ENCODE measurements at places on chromosomes 2 and 18. TPM values are rescaled to one million over a fixed set of nuclear protein-coding genes. Genes with fewer than 3 reads are reported as not detected.

- DNase-seq: no peak
- H3K4me3 ChIP-seq: no peak overlapping the region
- H3K36me3 ChIP-seq: no peaks in the 10 kb centered on the region
- H3K4me1 ChIP-seq: peaks cover 36% of the 10 kb centered on the region
- H3K27me3 ChIP-seq: no peaks in the 10 kb centered on the region
Observed at GRCh38 chr2:128298846-128299507, 19.7 kb downstream of the HS6ST1 start.

DNA sequence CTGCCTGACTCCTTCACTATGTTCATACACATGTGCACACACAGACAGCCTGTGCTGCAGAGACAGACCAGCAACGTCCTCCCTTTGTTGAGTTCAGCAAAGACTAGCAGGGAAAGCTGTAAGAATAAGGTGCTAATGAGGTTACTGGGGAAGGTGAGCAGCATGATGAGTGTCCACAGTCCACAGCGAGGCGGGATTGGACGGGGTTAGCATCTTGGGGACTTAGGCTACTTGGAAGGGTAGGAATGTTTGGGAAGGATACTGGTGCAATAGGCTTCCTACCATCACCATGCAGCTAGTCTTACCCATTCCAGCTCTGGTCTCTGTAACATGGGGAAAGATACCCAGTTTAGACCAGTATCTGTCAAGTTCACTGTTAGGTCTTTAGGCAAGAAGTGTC is 41.9 kb downstream of the DPYSL5 start:
- no peaks in the 10 kb centered on the region for H3K36me3 ChIP-seq
- DNase-seq: peak; percentile 68
- no peaks in the 10 kb centered on the region for H3K27me3 ChIP-seq
- no peak overlapping the region for H3K4me3 ChIP-seq

DNA sequence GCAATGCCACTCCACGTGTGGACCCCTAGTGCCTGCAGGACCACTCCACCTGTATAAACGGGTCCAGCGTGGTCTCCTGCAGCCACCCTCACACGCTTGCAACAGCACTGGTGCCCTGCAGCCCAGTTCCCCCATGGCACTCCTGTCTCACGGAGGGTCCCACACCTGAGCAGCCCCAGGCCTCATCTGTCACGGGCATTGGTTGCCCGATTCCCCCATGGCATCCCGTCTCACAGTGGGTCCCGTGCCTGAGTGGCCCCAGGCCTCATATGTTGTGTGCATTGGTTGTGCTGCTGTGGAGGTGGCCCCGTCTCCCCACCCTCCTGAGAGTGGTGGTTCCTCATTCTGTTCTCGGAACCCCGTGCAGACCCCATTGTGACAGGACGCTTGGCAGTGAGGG is 43.4 kb downstream of the CTDP1 start:
- no peaks in the 10 kb centered on the region for H3K27me3 ChIP-seq
- H3K4me1 ChIP-seq: no peaks in the 10 kb centered on the region
- no peak overlapping the region for H3K27ac ChIP-seq
- peaks cover 50% of the 10 kb centered on the region for H3K36me3 ChIP-seq
- DNase-seq: no peak

- no peak for DNase-seq
- peaks cover 63% of the 10 kb centered on the region for H3K4me1 ChIP-seq
- H3K4me3 ChIP-seq: no peak overlapping the region
- H3K27ac ChIP-seq: no peak overlapping the region
- H3K36me3 ChIP-seq: peaks cover 14% of the 10 kb centered on the region
- H3K27me3 ChIP-seq: no peaks in the 10 kb centered on the region
Observed at GRCh38 chr2:63853527-63854310, 12.0 kb downstream of the UGP2 start.

DNA sequence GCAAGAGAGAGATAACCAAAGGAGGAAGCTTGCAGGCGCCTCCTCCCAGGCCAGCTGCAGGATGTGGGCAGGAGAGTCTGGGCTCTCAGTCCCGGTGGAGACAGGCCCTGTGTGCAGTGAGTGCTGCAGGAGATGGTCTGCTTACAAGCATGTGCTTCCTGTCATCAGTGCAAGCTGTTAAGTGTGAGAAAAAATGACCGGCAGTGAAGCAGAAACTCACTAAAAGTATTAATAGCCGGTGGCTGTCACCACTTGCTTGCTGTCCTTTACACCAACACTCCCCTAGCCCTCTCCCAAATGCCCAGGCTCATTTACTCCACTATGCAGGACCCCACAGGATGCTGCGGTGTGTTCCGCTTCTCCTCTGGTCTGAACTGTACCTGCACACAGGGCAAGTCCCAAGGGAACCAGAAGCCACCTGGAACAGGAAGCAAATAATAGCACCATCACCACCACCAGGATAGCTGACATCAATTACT is 435.6 kb upstream of the HS6ST1 start:
- no peaks in the 10 kb centered on the region for H3K36me3 ChIP-seq
- H3K4me1 ChIP-seq: peaks cover 6% of the 10 kb centered on the region
- no peaks in the 10 kb centered on the region for H3K27me3 ChIP-seq
- no peak for DNase-seq
- H3K27ac ChIP-seq: no peak overlapping the region

- no peak overlapping the region for H3K4me3 ChIP-seq
- no peaks in the 10 kb centered on the region for H3K27me3 ChIP-seq
- peaks cover 12% of the 10 kb centered on the region for H3K4me1 ChIP-seq
Observed at GRCh38 chr2:1633092-1633671, 111.1 kb downstream of the PXDN start.

DNA sequence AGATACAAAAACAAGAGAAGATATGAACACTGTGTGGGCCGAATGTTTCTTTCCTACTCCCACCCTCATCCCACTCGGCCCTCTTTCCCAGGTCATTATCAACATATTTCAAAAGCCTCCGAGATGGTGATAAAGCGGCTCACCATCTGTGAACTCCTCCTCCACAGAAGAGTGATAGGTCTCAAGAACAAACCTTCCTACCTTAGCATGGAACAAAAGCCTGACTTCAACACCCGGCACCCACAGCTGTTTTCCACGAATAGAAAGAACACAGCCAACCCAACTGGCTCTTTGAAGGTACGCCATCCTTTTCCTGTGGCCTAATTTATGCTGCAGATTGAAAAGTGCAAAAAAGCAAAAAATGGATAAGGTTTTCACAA is 28.8 kb downstream of the BCL2 start:
- H3K4me3 ChIP-seq: no peak overlapping the region
- DNase-seq: no peak
- no peaks in the 10 kb centered on the region for H3K27me3 ChIP-seq
- H3K4me1 ChIP-seq: peaks cover 86% of the 10 kb centered on the region
- no peak overlapping the region for H3K27ac ChIP-seq
- H3K36me3 ChIP-seq: no peaks in the 10 kb centered on the region

DNA sequence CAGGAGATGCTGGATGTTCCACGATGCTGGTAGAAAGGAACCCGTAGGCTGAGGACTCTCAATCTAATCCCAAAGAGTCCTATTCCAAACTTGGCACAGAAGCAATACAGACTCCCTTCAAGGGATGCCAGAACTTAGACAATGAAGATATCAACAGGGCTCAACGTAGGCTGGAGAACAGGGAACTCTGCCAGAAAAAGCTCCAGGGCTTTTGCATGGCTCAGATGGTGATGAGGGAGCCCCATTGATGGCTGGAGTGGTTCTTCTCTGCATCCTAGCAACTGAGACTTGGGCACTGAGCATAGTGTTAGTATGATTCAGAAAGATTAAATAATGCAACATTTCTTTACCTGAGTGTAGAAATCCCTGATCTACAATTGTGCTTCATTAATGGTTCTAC is 117.2 kb upstream of the NCK2 start:
- H3K4me3 ChIP-seq: no peak overlapping the region
- DNase-seq: no peak
- H3K27ac ChIP-seq: no peak overlapping the region
- H3K4me1 ChIP-seq: no peaks in the 10 kb centered on the region

DNA sequence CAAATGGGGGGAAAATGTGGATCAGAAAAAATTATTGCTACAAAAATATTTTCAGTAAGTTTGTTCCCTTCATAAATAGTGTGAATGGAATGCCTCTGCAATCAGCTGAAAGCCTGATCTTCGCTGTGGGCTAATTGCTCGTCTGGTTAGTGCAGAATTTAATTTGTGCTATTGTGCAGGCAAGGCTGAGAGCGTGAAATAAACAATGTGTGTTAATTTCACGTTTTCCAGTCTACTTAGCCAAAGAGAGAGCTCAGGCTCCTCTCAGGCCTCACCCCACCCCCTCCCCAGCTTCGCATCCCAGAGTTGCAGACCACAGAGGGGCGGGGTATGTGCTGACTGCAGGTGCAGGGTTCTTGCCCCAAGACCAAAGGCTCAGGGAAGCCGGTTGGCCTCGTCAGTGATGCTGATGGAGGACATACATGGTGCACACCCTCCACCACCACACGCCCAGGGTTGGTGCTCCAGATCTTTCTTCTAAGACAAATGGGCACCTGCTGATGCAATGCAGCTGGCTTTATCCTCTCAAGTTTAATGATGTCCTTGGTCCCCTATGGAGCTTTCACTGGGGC is 302.6 kb upstream of the SLC14A2 start:
- no peaks in the 10 kb centered on the region for H3K4me1 ChIP-seq
- H3K27ac ChIP-seq: no peak overlapping the region
- no peak overlapping the region for H3K4me3 ChIP-seq
- DNase-seq: no peak
- H3K36me3 ChIP-seq: no peaks in the 10 kb centered on the region

GRCh38 chr18:63969942-63970808 is at the start of gene SERPINB8:
Gene SERPINB8 (plus strand): TSS chr18:63970081. CDS start chr18:63978309, 8,228 bp downstream.
- H3K4me3 ChIP-seq: peak within 1 kb of the TSS; percentile 80
- no peaks in the 10 kb centered on the region for H3K36me3 ChIP-seq
- peaks cover 14% of the 10 kb centered on the region for H3K4me1 ChIP-seq
- H3K27ac ChIP-seq: peak within 1 kb of the TSS; percentile 89
- peak; percentile 98 for DNase-seq

- peak overlapping the region; percentile 67 for H3K4me3 ChIP-seq
- peaks cover 28% of the 10 kb centered on the region for H3K4me1 ChIP-seq
- H3K27me3 ChIP-seq: no peaks in the 10 kb centered on the region
- H3K36me3 ChIP-seq: peaks cover 22% of the 10 kb centered on the region
Observed at GRCh38 chr2:27489118-27489497, 435 bp downstream of the IFT172 start.

- no peak overlapping the region for H3K4me3 ChIP-seq
- no peaks in the 10 kb centered on the region for H3K36me3 ChIP-seq
- H3K27ac ChIP-seq: no peak overlapping the region
- H3K4me1 ChIP-seq: no peaks in the 10 kb centered on the region
- DNase-seq: no peak
- no peaks in the 10 kb centered on the region for H3K27me3 ChIP-seq
Observed at GRCh38 chr2:96176661-96177060, 31.4 kb upstream of the DUSP2 start.

DNA sequence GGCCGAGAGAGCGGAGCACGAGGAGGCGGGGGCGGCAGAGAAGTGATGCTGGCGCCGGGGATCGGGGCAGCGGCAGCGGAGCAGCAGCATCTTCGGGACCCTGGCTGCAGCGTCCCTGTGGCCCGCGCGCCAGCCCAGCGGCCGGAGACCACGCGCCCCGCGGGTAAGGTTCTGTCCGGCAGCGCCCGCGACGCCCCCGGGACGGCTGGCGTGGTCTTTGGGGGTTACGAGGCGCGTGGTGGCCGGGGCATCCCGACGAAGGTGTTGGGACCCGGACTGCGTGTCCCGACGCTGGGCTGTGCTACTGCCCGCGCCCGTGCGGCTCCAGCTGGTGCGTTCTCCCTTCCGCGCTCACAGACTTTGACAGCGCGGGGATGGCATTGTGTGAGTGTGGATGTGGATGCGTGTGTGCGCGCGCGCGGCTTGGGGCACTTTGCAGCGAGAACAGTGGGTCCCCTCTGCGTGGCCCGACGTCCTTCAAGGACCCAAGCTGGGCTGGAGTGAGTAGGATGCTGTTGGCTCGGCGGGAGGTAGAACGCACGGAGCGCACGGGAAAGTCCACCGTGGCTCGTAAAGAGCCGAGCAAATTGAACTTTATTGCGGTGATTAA is 405.0 kb downstream of the XIRP2 start:
- H3K4me1 ChIP-seq: peaks cover 29% of the 10 kb centered on the region
- no peaks in the 10 kb centered on the region for H3K36me3 ChIP-seq
- peaks cover 58% of the 10 kb centered on the region for H3K27me3 ChIP-seq
- peak overlapping the region; percentile 70 for H3K4me3 ChIP-seq
- peak overlapping the region; percentile 63 for H3K27ac ChIP-seq

DNA sequence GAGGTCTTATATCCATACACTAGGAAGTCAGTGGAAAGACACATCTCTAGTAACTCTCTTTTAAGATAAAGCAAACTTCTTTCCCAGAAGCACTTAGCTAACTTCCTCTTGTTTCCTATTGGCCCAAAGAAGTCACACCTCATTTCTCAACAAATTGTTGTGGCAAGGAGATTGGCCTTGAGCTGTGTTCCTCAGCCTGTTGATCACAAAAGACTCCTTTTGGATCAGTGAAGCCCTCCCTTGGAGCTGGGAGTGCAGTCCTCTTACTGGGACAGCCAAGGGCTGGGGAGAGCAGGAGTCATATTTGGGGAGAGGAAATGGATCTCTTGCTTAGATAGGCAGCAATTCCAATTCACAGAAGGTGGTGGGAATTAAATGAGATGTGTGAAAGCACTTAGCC is 51.2 kb upstream of the DAPL1 start:
- no peak for DNase-seq
- no peaks in the 10 kb centered on the region for H3K27me3 ChIP-seq
- no peak overlapping the region for H3K27ac ChIP-seq
- no peaks in the 10 kb centered on the region for H3K4me1 ChIP-seq
- no peak overlapping the region for H3K4me3 ChIP-seq
- no peaks in the 10 kb centered on the region for H3K36me3 ChIP-seq

DNA sequence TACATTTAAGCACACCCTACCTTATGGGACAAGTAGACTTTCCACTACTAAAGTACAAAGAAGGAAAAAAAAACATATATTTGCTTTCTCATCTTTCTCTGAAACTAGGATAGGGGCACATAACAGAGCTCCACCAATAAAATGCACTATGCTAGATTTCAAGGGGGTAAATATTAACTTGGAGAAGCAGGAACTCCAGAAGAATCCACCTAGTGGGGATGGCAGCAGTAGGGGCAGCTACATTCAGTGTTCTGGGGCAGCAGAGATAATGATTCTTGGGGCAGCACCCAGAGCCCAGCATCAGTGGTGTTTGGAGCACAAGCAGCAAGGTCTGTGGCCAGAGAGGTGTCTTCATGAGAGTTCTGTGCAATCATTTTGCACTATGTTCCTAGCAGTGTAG is 64.7 kb downstream of the DTNB start:
- no peak overlapping the region for H3K4me3 ChIP-seq
- DNase-seq: no peak
- no peaks in the 10 kb centered on the region for H3K36me3 ChIP-seq
- no peaks in the 10 kb centered on the region for H3K27me3 ChIP-seq
- H3K27ac ChIP-seq: no peak overlapping the region

DNA sequence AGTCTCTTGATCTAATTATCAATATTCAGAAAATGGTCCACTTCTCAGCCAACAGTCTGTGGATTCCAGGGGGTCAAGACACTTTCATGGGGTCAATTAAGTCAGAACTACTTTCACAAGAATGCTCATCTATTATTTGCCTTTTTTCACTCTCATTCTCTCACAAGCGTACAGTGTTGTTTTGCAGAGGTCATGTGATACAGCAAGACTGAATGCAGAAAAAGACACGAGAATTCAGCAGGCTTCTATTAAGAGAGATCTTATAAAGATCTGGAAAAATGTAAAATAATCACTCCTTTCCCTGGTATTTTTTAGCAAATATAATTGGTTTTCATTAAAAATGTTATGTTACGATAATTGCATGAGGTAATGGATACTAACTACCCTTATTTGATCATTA is 8.7 kb downstream of the RPRD1A start:
- no peaks in the 10 kb centered on the region for H3K36me3 ChIP-seq
- no peak for DNase-seq
- H3K4me3 ChIP-seq: no peak overlapping the region
- H3K4me1 ChIP-seq: peaks cover under 1% of the 10 kb centered on the region
- no peak overlapping the region for H3K27ac ChIP-seq

Gene CHRND
- total RNA-seq: not detected

Gene LYPD1
- total RNA-seq: 0.71 TPM

Gene TRIM43
- not detected for total RNA-seq

Gene VAMP8
- total RNA-seq: 6.3 TPM

Gene CNDP1
- total RNA-seq: not detected

Gene DPP10
- total RNA-seq: 5.5 TPM

Gene UCN
- total RNA-seq: 2.8 TPM

All from esophagus muscularis mucosa (tissue), 4 donors.